ENCODE measurements at places on chromosomes 2 and 18.

DNA sequence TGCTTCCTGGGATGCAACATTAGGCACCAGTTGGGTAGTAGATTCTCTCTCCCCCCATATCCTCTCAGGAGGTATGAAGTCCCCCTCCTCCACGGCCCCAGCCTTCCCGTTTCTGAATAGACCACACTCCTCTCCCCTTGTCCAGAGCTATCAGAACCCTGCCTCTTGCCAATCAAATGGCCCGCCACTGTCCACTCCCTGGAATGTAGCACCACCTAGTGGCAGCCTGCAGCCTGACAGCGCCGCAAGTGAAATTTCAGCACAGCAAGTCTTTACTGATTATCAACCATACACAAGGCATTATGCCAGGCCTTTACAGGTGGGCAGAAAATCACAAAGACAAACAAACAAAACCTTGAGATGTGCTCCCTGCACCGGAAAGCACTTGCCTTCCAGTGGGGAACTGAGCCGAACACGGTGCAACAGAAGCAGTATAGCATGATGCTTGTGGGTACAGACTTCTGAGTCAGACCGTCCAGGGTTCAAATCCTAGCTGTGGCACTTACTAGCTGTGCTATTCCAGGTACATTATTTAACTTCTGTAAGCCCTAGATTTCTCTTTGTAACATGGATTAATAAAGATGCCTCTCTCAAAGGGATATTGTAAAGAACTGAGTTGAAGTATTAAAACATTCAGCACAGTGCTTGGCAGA is 174.0 kb downstream of the SMAD2 start:
- DNase-seq = no peak

GRCh38 chr2:86584151-86584913 is 21.1 kb upstream of the CHMP3 start:
- no peak for DNase-seq

DNA sequence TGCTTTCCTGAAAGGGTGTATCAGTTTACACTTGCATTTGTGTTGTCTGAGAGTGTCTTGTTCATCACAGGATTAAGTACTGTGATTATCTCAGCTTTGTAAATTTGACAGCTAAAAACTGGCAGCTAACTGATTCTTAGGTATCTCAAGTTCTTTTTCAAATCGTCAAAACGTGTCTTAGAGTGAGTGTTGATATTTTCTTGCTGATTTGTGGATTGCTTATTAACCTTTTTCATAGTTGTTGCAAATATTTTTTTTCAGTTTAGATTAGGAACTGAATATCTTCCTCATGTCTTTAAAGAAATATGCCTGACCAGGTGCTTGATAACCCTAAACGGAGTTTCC is 41.9 kb downstream of the LRRFIP1 start:
- DNase-seq = no peak

DNA sequence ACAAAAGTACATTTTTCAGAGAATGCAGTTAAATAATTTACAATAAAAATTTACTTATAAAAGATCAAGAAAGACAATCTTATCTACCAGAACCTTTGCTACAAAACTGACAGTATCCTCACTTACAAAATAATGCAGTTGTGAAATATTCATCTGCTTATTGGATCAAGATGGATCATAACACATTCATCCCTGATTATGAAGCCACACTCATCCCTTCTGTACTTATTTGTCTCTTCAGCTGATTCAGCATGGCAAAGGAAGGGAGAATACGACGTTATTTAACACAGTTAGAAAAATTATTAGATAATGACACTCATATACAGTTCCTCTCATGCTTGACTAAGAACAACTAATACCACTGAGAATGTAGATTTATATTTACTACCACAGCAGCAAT is 46.4 kb downstream of the TCF4 start:
- DNase-seq = no peak

DNA sequence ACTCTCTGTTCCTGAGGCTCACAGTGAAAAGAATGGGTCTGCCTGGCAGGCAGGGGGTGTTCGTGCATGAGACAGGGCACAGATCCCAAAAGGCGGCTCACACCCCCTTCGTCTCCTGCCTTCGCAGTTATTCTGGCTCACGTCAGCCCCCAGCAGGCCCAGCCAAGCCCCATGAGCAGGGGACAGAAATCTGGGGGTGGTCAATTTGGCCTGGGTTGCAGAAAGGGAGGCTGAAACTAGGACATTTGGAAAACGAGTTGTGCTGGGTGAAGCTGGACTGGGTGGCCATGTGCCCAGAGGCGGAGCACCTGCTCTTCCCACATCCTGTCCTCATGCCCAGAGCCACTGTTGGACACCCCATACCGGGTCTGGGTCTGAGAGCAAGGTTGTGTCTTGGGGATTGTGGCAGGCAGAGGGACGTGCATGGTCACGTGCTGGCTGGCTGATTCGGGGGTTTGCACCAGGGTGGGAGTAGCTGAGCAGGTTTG is 99.0 kb upstream of the MCFD2 start:
- DNase-seq = peak; percentile 32

DNA sequence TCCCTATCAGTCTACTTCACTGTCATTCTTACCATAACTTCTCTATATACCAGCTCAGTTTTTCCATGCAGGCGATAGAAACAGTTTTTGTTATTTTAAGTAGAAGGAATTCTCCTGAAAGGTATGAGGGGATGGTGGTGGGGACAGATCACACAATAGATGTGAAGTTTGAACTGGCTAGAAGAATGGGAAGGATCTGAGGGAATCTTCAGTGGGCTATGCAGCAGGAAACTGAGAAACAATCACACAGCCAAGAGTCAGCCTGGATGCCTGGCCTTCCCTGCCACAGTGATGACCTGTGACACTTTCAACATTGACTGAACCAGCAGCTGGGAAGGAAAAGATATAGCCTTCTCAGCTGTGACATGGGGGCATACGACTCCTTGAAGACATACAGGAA is 329.1 kb upstream of the GULP1 start:
- no peak for DNase-seq

DNA sequence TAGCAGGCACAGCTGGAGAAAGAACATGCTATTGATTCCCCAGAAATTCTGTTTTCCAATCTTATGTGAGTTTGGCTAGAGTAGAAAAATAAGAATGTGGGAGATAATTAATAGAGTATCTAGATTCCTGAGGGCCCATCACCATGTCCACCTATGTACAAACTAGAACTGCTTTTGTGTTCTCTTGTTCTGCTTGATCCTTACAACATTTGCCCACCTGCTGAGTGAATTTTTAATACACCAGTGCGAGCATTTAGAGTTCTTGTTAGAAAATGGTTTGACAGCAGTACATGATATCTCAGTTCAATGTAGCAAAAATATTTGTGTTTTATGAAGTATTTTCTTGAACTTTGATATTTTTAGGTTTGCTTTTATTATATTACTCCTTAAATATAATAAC is 52.3 kb upstream of the SPAG16 start:
- DNase-seq = no peak

- no peak for DNase-seq
Observed at GRCh38 chr18:58670404-58671110, 708 bp upstream of the MALT1 start.

GRCh38 chr18:21602299-21602587 is 1.7 kb upstream of the ESCO1 start:
- DNase-seq = no peak

- DNase-seq = no peak
Observed at GRCh38 chr2:11578986-11579774, 45.3 kb downstream of the GREB1 start.
